ENCODE measurements at places on chromosomes 5 and 9.

- peak; percentile 63 for DNase-seq
Measured at GRCh38 chr9:38417003-38417945, 7.0 kb downstream of the IGFBPL1 start.

DNA sequence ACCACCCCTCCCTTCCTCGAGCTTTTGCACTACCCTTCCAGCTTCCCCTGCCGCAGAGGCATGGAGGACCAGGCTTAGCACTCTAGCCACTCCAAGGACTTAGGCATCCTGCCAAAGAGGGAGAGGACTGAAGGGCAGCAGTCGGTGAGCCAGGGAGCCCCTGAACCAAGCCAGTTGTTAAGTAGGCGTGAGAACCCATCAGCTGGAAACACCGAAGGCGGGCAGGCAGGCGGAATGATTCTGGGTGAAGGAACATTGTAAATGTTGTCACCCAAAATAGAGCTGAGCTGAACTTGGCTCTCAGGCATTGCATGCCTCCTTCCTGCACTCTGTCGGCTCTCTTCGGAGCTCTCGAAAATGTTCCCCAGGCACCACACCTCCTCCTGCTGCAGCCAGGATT lies 42.8 kb downstream of the NRG2 start:
- no peak for DNase-seq

GRCh38 chr5:159448-160172 lies 31.7 kb upstream of the LRRC14B start:
- DNase-seq, result no peak

- DNase-seq, result no peak
Measured at GRCh38 chr9:4969130-4969529, 15.9 kb upstream of the JAK2 start.

DNA sequence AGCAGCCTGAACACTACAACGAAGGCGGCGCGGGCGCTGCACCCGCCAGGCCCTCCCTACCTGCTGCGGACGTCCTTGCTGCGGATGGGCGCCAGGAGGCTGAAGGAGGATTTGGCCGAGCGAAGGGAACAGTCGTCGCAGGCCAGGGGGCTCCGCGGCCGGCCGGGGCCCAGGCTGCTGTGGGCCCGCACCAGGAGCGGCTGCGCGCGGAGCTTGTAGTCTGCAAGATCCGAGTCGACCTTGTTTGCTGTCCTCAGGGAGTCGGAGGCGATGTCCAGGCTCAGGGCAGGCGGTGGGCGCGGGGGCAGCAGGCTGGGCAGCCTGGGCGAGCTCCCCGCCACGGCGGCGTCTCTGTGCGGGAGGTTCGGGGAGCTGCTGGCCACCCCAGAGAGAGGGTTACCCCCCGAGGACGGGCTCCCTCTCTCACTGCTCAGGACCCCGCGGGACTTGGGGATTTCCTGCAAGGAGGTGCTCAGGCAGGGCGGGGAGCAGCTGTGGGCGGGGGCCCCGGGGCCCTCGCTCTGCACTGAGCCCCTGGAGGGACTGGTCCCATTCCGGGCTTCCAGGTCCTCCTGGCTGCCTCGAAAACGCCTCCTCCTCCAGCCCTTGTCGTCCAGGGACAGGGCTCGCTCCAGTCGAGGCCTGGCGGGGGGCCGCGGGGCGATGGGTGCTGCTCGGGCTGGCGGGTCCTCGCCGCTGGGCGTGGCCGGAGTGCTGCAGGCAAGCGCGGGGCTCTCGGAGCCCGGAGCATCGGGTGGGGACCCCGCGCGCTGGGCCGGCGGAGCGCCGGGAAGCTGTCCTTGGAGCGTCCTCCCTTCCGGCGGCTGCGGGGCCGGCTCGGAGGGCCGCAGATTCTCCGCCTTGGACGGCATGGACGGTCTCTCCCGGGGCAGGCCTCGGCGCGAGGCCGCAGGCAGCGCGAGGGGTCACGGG lies 831 bp downstream of the INPP5E start:
- DNase-seq, result peak; percentile 21

GRCh38 chr5:143398053-143398355 lies 5.5 kb downstream of the NR3C1 start:
- DNase-seq, result no peak

- no peak for DNase-seq
Measured at GRCh38 chr5:56357426-56357825, 124.3 kb upstream of the ANKRD55 start.

DNA sequence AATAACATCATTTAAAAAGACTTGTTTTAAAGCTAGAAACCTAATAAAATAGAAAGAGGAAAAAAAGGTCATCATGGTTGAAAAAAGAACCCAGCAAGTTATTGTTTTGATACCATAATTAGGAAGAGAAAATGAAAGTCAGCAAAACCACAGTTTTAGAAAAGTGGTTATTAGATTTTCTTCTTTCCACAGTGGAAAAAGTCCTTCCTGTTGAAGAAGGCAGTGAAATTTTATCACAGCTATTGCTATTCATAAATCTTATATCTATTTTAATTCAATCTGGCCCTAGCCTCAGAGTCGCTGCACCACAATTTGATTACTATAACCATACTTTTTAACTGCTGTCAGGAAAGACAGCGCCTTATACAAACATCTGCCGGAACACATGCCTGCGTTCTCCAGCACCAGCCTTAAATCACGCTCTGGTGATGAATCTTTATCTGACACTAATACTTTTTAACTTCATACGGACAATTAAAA lies 60.3 kb downstream of the MAPKAP1 start:
- no peak for DNase-seq

DNA sequence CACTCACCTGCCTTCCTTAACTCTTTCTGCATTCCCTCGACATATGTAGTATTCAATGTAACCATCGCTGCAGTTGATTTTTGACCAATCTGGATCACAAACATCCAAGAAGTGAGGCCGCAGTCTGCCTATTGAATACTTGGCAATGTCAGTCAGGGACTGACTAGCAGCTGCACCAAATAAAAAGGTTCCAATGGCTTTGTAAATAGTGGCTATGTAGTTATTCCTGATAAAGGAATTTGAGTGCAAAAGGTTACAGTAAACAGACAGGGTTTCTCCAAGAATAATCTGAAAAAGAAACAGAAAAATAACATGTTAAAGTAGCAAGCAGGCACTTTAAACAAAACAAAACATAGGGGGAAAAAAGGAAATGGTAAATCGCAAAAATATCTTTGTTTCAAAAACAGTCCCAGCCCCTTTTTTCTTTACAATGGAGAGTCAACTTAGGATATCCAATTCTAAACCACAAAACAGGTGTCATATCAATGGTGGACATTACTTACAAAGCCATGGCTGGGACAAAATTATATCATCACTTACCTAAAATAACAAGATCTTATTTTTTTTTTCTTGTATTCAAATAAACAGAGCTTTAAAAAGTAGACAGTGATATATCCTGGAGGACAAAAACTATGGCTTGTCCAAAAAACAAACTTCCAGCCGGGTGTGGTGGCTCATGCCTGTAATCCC lies 66.8 kb downstream of the PLPP1 start:
- DNase-seq, result peak; percentile 27

GRCh38 chr5:324736-325612 lies 3.5 kb downstream of the AHRR start:
- DNase-seq, result no peak
